Fibroblast of pulmonary artery (primary cell): ENCODE measurements at places on chromosomes 5 and 9.

- DNase-seq = no peak
Measured at GRCh38 chr9:91248707-91249106, 113.0 kb downstream of the AUH start.

DNA sequence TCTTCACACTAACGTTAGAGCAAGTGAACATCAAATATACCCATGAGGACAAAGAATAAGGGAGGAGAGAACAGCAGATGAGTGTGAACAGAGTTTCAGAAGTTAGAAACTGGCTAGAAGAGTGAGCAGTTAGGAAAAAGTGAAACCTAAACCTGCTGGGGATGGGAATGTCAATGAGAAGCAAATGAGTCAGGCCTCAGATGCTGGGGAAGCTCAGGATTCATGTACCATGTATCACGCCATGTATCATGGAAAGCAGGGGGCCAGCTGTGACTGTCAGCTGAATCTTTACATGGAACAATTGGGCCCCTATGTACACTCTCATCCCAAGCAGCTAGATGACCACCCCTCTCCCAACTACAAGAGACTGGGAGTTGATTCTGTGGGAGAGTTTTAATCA lies 16.2 kb downstream of the GDF9 start:
- no peak for DNase-seq

- DNase-seq = no peak
Measured at GRCh38 chr5:62281411-62281810, 24.6 kb upstream of the KIF2A start.

DNA sequence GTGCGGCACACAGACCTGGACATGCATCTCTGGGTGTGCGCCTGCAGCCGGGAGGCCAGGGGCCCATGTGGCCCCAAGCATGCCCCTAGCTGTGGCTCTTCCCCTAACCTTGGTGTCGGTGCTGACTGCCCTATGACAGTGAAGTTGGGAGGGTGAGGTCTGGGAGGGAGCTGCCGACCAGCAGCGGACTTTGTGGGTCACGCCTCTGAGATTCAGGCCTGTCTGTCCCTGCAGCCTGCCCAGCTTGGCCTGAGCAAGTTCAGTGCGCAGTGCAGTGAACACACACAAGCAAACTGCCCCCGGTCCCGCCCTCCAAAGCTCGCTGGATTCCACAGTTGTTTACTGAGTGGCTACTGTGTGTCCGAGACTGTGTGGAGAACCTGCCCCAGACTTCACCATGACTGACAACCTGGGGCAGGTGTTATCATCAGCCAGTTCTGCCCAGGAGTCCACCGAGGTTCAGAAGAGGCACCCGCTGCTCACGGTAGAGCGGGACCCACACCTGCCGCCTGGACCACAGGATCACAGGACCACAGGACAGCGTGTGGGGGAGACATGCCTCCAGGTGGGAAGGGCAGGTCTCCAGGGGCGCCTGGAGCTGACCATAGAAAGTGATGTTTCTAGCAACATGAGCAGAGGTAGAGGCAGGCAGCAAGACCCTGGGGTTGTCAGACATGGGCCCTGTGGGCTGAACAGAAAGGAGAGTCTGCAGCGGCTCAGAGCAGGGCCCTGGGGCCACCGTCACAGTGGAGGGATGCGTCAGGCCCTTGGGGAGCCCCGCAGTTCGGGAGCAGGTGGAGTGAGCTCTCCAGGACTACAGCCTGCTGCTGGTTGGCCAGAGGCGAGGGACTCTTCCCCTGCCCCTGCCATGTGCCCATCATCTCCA lies 105.1 kb downstream of the PHF2 start:
- DNase-seq = no peak

GRCh38 chr9:18678821-18679590 lies 205.1 kb downstream of the ADAMTSL1 start:
- peak; percentile 47 for DNase-seq

DNA sequence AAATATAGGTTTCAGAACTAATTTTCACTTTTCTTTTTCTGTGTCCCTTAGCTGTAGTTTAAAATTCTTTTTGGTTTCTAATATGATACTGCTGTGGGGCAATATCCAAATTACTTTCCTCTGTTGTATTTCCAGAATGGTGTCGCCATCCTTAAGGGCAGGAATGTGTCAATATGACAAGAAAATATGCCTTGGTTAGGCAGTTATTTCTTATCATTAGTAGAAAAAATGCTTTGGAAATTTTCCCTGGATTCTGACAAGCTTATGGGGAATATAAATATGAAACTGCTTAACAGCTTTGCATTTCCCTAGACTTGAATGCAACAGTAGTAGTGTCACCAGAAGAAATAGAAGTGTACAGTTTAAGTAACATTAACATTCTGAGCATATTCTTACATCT lies 29.4 kb downstream of the ANKRD34B start:
- peak; percentile 28 for DNase-seq

DNA sequence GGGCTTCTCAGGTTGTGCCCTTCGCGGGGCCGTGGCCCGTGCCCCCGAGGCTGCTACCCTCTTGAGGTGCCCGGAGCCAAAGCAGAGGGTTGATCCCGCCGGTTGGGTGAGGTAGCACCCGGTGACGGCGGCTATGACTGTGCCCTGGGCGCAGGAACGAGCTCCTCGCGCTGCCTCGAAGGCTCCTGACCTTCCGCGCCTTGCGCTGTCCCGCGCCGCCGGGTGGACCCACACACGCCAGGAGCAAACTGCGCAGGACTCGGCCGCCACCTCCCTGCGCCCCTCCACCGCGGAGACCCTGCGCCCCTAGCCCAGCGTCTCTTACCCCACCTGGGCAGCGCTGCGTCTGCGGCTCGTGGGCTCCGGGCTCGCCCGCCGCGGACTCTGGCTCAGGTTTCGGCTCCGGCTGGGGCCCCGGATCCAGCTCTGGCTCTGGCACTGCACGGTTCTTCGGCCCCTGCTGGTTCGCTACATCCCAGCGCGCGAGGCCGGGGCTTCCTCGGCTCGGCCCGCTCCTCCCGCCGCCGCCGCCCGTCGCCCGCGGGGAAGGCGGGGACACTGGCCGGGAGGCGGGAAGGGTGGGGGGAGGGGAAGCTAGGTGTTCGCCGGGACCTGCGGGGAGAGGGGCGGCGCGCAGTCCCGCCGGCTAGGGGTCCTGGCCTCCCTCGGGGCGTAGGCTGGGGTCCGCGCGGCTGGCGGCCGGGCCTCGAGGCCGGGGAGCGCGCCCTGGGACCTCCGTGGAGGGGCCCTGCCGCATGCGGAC lies 5.4 kb upstream of the PITX1 start:
- no peak for DNase-seq

DNA sequence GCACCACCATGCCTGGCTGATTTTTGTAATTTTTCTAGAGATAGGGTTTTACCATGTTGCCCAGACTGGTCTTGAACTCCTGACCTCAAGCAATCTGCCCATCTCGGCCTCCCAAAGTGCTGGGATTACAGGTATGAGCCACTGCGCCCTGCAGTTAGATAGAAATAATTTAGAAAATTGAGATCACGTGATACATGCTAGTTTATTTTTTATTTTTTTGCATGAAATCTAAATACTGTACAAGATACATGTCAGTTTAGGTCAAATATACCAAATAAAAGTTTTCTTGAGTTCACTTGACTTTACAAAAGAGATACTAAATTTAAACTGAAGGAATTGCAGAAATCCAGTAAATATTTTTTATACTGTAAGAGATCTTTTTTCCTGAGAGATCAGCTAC lies 304.2 kb downstream of the YTHDC2 start:
- no peak for DNase-seq

DNA sequence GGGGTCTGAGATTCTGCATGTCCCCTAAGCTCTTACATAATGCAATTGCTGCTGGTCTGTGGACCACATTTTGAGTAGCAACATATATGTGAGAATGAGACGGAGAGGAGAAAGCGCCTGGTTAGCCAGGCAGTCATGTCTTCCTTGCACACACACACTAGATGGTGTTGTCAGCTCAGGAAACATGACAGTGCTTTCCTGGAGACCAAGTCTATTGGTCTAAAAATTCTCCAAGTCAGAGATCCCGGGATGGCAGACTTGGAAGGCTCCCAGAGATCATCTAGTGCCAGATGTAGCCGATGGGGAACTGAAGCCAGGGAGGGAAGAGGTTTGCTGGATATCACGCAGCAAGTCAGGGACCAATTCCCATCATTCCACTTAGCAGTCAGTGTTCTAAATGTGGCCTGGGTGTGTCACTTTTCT lies 53.4 kb downstream of the GALNT12 start:
- DNase-seq = peak; percentile 90

DNA sequence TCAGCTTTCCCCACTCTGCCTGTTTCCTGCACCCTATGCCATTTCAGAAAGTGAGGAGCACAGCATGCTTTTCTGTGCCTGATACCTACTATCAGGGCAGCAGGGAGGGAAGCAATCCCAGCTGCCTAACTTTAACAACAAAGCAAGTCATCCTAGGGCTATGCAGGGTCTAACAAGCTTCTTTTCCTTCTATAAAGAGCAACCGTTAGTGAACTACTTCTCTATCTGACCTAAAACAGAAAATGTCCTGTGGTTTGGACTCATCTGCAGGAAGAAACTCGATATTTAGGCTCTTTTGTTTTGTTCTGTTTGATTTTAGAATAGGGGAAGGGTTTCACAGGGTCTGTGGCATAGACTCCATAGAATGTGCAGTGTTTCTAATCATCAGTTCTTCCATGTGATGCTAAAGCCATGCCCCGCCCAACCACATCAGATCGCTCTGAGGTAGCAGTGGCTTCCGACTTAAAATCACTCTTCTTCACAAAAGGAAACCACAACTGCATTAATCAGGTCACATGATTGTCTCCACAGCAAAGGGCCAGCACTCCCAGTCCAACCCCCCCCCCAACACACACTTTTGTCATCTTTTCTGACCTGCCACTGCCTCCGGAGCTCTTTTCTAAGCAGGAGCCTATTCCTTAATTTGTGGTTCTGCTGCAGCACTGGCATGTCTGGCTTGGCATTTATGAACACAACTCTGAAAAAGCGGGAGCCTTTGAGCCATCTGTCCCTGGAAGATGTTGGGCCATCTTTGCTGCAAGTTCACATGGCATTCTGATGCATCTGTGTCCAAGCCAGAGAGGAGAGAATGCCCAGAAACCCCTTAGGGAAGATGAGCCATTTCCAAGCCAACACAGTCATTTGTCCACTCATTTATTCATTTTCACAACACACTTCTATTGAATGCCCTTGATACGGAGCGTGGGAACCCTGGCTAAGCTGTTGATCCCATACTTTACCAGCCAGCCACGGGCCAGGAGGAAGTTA lies 71.6 kb downstream of the CFAP90 start:
- no peak for DNase-seq

GRCh38 chr5:125117566-125117965 lies 371.1 kb upstream of the ZNF608 start:
- no peak for DNase-seq
